ENCODE measurements at places on chromosomes 4 and X.

DNA sequence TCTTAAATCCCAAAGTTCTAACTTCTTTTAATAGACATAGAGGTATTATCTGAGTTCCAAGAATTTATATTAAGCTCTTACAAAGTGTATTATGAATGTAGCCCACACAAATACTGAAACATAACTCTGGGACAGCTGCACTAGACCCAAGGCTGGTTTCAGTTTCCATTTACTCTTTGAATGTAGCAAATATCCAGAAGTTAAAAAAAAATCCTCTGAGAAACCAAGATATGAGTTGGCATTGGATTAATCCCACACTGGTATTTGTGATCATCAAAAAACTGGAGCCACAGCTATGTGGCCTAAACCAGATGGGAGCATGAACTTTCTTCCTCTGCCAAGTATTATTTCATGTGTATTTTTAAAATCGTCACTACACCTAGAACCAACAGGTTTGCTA, 23.6 kb upstream of the SMPX start:
- no peak for DNase-seq

GRCh38 chrX:69051901-69052300, 113.4 kb downstream of the PJA1 start:
- DNase-seq, result no peak

DNA sequence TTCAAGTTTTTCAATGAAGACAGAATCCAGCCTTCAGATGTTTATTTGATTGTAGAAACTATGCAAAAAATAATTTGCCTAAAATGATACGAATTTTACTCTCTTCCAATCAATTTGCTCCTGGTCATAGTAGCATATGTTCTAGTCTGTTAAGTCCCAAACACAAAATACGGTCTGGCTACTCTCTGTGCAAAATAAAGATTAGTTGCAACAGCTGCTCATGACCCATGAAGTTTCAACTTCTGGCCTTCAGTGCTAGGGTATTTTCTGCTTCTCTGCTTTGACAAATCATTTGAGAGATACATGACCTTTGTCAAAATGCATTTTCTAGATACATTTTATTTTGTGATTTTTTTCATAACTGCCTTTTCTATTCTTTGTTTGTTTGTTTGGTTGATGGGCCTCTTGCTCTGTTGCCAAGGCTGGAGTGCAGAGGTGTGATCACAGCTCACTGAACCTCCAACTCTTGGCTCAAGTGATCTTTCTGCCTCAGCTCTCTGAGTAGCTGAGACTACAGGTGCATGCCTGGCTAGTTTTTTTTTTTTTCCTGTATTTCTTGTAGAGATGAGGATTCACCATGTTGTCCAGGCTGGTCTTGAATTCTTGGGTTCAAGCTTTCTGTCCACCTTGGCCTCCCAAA, 55.2 kb downstream of the TACR3 start:
- DNase-seq, result no peak

DNA sequence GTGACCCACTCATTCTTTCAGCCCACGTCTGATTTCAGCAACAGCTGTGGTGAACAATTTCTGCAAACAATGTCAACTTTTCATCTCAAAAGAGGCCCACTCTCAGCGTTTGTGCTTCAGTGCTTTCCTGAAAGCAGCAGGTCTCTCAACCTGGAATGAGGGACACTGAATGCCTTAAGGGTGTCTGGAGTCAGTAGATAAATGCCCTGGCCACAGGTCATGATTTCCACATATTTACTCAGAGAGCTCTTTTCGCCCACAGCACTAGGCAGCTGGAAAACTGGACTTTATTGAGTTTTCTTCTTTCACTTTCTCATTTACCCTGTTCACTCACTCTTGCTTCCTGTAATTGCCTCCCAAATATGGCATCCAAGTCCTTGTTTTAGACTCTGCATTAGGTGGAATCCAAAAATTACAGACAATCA, 52.8 kb downstream of the NPFFR2 start:
- DNase-seq, result no peak

DNA sequence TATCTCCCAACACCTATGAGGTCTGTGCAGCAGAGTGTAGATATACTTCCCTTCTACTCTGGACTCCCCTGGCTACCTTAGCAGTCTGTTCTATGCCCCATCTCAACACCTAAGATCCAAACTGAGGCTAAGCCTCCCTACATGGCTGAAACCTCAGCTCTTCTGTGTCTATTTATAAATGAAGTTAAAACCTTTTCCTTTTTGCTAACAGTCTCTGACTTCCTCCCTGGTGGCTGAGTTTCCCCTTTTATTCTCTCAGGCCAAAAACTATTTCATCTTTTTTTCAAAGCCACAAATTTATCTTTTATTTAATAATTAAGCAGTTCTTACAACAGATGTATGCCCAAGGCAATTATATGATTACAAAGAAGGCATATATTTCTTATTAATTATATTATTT, 111.8 kb upstream of the STIM2 start:
- DNase-seq, result no peak

- DNase-seq, result peak; percentile 43
Measured at GRCh38 chr4:8101213-8102075, 57.2 kb downstream of the ABLIM2 start.

DNA sequence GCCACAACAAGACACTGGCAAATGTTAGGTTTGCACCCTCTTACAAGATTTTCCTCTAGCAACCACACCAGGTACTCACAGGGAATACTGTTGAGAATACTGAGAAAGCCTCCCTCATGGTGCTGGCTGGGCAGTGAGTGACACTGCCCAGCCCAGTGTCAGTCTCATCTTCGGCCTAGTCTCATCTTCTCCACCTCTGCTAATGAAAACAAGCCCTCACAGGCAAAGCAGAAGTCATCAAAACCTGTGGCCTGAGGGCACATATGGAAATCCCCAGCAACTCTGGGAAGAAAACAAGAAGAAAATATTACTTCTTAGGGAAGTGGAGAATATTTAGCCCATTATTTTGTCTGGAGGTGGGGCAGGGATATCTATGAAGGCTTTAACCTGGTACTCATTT, 7.9 kb upstream of the ADAM29 start:
- DNase-seq, result no peak

DNA sequence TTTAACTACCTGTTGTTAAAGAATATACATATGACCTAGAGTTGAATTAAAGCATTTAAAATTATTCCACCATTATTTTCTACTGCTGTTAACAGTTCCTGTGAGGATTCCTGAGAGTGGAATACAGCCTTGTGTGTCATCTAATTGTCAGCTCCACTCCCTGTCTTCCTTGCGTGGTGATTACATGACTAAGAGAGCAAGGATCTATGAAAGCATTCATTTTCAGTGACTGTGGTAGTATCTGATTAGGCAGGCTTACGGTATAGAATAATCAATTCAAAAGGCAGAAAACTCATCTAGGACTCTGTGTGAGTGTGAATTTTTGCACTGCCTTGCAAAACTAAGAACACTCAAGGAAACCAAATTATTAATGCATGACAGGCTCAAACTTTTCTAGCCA, 577.8 kb downstream of the SH3BGRL start:
- DNase-seq, result no peak
